ENCODE measurements at places on chromosomes 12 and 14.
A peak's percentile ranks its signal among the peaks of the same experiment; 100 is the strongest.

GRCh38 chr12:113926788-113927187 lies 39.3 kb downstream of the RBM19 start:
- DNase-seq: peak; percentile 10

DNA sequence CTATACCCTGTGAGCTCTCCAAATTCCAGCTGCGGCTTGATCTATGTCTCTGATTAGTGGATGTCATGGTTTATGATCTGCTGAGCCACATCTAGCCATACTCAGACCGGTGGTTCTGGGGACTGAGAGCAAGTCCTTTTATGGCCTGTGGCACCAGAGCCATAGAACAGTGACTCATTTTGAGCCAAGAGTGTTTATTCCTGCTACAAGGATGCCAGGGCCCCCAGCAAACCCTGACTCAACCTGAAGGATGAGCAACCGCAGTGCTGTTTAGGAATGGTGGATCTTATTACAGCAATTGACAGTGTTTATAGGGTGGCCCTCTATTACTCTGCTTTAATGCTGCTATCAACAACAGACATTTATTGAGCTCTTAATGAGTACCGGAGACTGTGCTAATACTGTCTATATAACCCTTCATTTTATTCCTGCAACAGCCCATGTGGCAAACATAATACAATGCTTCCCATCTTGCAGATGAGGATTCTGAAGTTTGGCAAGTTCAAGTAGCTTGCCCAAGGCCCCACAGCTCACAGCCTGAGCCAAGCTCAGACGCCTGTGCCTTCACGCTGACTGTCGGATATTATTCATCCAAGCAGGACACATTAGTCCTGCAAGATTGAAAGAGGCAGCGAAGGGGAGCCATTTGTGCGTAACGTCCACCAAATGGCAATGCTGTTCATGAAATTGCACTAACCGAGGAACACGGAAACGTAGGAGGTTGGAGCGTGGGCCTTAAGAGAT lies 273.6 kb upstream of the PWP1 start:
- no peak for DNase-seq

DNA sequence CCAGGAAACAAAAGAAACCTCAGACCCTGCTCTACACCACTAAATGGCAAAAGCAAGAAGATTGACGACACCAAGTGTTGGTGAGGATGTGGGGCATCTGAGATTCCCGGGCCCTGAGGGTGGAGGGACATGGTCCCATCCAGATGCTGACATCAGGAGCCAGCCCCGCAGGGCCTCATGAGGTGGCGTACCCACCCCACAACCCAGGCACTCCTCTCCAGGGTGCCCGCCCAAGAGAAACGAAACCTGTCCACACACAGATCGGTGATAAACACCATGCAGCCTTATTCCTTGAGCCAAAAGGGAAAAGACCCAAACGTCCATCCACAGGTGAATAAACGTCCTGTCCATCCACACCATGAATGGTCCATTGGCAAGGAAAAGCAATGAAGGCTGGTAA lies 54.8 kb upstream of the C14orf180 start:
- no peak for DNase-seq

- DNase-seq: no peak
Measured at GRCh38 chr12:39682689-39683477, 63.3 kb upstream of the ABCD2 start.

- DNase-seq: no peak
Measured at GRCh38 chr14:68395604-68396003, 397.3 kb downstream of the ZFP36L1 start.
